Osteoblast (primary cell): ENCODE measurements at places on chromosomes 13 and 19. TPM values are rescaled to one million over a fixed set of nuclear protein-coding genes. Genes with fewer than 3 reads are reported as not detected.
A peak's percentile ranks its signal among the peaks of the same experiment; 100 is the strongest.

NAT14 gene
- 8.3 and 11.2 TPM in 2 replicates for total RNA-seq

RPL21 gene
- total RNA-seq, result 544 and 726 TPM in 2 replicates

DNAAF3 gene
- total RNA-seq, result 0.59 and 0.72 TPM in 2 replicates

N4BP2L1 gene
- 11.2 and 14.4 TPM in 2 replicates for total RNA-seq

- peak; percentile 27 for DNase-seq
Measured at GRCh38 chr13:43785261-43785649, 1.5 kb downstream of the ENOX1 start.

DNA sequence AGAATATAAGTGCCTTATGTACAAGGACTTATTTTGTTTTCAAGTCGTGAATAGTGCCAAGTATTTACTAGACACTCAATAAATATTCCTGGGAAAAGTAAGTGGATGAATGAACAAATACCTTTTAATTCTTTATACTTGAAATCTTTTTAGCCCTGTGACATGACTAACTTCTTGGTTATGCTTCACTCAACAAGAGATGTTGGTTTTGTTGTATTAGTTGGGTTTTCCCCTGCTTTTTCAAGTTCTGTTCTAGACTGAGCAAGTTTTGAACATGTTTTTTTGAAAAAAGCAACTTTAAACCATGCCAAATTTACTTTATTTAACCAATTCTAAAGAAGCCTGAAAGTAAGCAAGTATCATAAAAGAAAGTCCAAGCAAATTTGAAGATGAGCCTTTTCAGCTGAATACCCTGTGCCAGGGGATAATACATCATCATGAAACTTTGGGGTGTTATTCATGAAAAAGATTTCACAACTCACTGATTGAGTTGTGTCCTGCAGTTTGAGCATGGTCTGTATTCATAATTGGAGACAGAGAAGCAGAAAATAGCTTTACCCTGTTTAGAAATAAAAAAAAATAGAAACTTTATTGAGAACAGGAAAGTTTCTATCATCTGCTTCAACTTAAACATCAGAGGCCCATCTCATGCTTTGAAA, 11.1 kb downstream of the LMO7 start:
- peak; percentile 68 for DNase-seq

- DNase-seq, result no peak
Measured at GRCh38 chr13:42524487-42525034, 49.4 kb upstream of the TNFSF11 start.

- no peak for DNase-seq
Measured at GRCh38 chr13:26965952-26966700, 205.5 kb downstream of the USP12 start.

DNA sequence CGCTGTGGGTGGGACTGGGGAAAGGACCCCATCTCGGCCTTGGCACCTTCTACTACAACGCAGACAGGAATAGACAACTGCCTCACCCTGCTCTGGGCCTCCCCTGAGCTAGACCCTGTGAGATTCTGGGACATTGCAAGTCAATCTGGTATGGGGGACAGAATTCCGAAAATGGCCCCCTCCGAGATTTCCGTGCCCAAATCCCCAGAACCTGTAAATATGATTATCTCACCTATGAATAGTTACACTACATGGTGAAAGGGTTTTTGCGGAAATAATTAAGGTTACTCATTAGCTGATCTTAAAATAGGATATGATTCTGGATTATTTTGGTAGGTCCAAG, 618 bp upstream of the ZBTB45 start:
- DNase-seq, result no peak

DNA sequence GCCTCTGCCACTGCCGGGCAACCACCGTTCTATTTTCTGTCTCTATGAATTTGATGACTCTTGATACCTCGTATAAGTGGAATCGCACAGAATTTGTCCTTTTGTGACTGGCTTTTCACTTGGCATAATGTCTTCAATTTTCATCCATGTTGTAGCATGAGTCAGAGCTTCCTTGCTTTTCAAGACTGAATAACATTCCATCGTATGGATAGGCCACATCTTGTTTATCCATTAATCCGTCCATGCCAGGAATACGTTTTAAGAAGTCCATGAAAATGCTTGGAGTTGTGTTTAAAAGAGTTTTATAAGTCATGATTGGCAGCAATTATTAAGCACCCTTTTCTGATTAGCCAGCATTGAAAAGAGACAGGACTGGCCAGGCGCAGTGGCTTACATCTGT, 53.6 kb upstream of the CLDN10 start:
- DNase-seq, result no peak

GRCh38 chr13:113176280-113176679, 17.8 kb downstream of the PROZ start:
- DNase-seq, result no peak

GRCh38 chr13:75145927-75146326, 336.0 kb downstream of the TBC1D4 start:
- DNase-seq, result no peak
